ENCODE measurements at places on chromosomes 7 and 10.

- no peak for DNase-seq
These were observed 164.2 kb upstream of the ITGB1 start for GRCh38 chr10:33122014-33122809.

DNA sequence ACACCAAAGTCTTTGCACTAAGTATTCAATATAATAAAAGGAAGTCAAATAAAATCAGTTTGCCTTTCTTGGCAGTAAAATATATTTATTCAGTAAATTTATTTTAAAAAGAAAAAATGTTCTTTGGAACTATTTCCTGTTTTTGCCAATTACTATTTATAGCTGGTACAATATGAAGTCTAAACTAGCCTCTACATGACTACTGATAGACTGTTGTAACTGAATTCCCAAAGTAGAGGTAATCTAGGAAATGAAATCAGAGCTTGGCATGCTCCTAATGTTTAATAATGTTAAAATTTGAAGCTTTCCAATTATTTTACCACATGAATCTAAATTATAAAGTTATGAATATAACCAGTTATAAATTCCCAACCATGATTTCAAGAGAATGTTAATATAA lies 385.5 kb downstream of the SEMA3D start:
- DNase-seq, result no peak

DNA sequence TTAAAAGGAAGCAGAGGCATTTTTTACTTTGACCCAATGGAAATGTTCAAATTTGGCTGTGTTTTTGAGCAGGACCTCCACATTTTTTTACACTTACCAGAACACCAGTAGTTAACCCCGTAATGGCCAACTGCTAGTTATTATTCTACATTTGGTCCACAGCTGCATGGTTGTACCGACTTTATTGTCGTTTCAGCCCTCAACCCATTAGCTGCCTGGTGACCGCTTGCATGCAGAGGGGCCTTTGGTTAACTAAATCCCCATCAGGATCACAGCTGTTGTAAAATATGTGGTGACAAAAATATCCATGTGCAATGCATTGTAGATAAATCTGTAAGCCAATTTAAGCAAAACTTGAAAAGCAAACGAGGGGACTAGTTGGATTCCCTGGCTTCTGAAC lies 342.2 kb upstream of the MEOX2 start:
- DNase-seq, result no peak

DNA sequence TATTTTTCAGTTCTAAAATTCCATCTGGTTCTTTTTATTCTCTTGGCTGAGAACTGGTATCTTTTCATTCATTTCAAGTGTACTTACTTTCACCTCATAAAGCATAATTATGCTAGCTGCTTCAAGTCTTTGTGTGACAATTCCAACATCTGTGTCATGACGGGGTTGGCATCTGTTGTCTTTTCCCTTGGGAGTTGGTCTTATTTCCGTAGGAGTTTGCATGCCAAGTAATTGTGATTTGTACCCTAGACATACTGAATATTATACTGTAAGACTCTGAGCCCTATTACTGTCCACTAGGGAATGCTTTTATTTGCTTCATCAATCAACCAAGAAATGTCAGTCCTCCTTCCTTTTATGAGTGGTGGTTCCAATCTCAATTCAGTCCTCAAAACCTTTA lies 24.6 kb upstream of the HUS1 start:
- no peak for DNase-seq

DNA sequence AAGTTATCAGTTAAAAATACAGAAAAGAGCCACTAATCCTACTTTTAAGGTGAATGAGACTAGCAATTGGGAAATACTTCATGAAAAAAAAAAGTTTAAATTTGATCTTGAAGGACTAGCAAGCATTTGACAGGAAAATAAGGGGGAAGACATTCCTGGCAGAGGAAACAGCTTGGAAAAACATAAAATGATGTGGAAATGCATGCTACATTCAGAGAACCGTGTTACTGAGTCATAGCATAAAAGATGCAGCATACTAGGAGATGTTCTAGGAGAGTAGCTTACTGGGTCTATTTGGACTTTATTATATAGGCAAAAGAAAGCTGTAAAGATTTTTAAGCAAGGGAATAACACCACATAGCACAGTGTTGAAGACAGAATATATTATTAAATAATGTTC lies 108.6 kb upstream of the COL1A2 start:
- DNase-seq, result no peak

DNA sequence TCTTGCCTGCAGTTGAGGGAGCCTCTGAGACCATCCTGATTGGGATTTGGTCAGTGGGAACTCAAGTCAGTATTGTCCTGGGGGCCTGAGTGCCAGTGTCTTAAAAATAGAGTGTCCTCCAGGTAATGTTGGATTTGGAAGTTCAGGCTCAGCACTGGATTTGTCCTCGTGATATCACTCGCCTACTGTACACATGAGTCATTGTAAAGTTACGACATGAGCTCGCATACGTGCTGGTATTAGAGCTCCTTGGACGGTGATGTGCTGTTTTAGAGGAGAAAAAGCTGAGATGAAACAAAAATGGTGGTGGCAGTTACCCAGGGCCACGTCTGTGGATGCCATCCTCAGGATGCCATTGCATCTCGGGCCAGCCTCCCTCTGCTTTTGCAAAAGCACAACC lies 78.2 kb downstream of the MGMT start:
- DNase-seq, result no peak

DNA sequence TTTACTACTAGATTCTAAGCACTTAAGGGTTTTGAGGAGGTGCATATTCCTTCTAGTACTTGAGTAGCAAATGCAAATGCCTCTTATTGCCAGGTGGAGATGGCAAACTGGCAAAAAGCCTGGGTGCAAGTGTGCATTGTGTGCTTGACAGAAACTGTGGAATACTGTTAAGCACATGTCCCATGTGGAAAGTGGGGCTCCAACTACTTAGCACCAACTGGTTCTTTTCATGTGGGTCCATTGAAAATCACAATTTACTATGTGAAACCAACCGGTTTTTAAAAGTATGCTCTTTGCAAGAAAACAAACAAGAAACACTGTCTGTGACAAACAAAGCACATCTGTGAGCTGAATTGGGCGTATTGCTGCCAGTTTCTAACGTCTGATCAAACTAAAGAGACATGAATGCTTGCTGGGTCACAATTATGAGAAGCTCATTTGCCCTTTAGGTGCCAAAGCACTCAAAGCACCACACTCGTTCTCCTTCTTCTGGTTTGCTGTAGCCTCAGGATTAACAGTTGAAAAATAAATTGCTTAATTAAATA lies 197.4 kb downstream of the SEMA3E start:
- DNase-seq, result no peak

DNA sequence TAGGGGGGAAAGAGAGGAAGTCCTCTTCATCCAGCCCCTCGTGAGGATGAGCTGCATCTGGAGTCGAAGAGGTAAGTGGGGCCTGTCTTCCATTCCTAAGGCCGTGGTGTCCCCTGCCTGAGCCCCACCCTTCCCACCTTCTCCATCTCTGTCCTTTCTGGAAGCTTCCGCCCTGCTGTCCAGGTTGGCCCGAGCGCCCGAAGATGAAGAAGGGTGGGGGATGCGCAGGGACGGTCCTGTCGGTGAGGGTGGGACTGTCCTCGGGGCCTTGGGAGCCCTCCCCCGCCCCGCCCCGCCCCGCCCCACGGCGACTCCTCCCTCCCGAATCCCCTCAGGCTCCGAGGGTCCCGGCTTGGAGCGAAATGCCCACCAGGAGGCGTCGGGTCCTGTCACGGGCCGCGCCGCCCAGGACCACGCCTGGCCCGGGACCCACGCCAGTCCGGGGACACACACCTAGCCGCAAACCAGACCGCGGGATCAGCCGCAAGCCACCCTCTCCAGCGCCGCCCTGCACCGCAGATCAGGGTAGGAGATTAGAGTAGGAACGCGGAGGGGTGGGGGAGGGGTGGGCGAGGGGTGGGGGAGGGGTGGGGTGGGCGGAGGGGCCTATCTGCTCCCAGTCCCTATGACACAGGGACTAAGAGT lies 15.3 kb downstream of the GPRIN2 start:
- DNase-seq, result no peak

GRCh38 chr10:28769091-28769604 lies 91.8 kb downstream of the BAMBI start:
- DNase-seq, result no peak

- DNase-seq, result no peak
These were observed 8.0 kb downstream of the SEPHS1 start for GRCh38 chr10:13340068-13340467.
